ENCODE measurements at places on chromosomes 3 and 15.

- no peak for DNase-seq
These were observed 6.3 kb downstream of the FRMD5 start for GRCh38 chr15:44188795-44189194.

DNA sequence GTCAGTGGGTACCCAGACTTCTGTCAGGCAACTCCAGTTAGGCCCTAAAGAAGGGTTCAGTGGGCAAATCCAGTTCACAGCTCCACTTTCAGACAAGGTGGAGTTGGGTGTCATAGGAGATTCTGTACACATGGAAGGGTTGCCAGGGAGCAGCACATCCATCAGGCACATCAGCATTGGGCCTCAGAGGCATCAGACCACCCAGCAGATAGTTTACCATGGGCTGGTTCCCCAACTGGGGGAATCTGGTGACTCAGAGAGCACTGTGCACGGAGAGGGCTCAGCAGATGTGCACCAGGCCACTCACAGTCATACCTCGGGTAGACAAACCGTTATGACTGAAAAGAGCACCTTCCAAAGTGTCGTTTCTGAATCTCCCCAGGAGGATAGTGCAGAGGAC lies 27.2 kb downstream of the SYNM start:
- no peak for DNase-seq

DNA sequence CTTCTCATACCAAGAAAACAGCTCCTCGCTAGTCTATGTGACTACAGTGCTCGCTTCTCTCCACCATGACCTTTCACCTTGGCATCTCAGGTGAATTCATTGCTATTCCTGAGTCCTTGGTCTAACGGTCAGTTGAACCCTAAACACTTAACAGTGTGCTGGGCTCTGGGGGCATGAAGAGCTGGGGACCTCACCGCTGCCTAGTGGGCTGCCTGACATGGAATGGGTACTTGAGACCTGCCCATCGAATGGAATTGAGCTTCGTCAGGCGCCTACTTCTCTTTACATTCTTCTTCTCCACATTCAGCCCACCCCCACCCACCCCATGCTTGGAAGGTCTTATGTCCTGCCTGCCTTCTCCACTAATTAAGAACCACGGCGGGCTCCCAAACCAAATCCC lies 22.1 kb downstream of the BOC start:
- no peak for DNase-seq

GRCh38 chr3:136414476-136414875 lies 164.3 kb downstream of the PCCB start:
- no peak for DNase-seq

DNA sequence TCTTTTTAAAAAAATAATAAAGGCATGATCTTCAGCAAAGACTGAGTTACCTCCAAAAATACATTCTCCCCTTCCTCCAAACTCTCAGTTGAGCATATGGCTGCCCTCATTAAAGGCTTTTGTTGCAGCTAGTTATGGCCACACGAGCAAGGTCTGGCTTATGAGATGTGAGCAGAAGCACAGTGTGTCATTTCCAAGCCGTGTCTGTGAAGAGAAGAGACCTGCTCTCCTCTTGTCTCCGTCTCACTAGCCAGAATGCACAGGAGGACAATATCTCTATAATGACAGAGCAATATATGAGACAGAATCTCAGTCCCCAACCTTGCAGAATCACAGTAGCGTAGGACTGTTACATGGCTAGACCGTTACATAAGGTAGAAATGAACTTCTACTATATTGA lies 152.3 kb downstream of the MAGI1 start:
- DNase-seq = no peak

- DNase-seq = peak; percentile 60
These were observed 10.6 kb upstream of the LEO1 start for GRCh38 chr15:51982013-51982769.

- no peak for DNase-seq
These were observed 23.0 kb downstream of the RUVBL1 start for GRCh38 chr3:128100638-128101037.

GRCh38 chr3:89402051-89402450 lies 294.6 kb downstream of the EPHA3 start:
- no peak for DNase-seq

DNA sequence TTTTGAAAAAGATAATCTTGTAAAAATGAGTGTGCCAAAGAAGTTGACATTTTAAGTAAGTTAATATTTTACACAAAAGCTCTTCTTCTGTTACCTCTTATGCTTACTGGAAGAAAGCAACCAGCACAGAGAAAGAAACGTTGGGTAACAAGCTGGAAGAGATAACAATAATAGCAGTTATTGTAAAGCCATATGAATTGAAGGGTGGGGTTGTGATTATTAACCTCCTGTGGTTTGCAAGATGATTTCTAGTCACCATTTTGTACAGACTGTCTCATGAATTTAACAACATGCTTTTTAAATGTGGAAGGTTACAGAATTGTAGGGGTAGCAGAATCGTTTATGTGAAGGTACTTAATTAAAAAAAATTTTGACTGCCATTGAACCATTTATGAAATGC lies 9.2 kb downstream of the RAP2B start:
- DNase-seq = no peak

DNA sequence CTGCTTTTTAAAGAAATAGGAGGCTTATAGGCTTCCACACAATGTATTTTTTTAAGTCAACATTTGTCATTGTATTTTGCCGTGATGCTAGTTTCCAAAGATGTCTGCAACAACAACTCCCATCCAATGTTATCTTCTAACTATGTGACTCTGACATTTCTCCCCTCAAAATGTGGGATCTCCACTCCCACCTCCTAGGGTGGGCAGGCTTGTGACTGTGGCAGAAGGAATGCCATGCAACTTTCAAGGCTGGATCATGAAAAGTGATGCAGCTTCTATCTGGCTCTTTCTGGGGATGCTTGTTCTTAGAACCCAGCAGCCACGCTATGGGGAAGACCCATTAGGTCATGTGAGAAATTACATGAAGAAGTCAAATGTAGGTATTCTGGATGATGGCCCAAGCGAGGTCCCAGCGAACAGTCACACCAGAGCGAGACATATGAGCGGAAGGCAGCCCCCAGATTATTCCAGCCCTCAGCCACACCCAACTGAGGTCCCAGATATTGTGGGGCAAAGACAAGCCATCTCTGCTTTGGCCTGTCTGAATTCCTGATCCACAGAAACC lies 124.3 kb downstream of the BDH1 start:
- DNase-seq = no peak

DNA sequence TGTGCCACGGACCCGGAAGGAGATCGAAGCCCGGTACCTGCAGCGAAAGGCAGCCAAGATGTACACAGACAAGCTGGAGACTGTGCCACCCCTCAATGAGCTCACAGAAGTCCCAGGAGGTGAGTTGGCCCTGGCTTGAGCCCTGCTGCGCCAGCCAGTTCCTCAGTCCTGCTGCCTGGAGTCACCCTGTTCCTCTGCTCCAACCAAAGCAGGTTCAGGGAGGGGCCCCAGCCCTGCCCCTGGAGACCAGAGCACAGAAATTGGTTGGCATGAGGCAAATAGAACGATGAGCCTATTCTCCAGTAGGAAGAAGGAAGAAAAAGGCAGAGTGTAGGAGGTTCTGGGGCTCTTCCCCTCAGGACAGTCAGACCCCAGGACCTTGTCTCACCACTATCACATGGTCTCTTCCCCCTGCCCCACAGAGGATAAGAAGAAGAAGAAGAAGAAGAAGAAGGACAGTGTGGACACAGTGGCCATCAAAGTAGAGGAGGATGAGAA lies 8.0 kb downstream of the TMIE start:
- no peak for DNase-seq

DNA sequence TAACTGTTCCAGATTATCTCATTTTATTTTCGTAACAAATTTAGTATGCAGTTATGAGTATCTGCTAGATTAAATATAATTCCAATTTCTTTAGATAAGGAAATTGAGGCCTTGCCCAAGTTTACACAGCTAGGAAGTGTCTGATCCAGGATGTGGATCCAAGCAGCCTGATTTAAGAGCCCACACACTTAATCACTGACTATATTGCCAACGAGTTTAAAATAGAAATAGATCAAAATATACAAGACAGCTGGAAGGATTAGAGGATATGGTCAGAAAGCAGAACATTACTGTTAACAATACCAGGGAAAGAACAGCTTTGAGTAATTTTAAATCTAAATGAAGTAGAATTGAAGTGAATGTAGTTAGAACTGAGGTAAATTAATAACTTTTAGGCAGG lies 215.2 kb downstream of the C3orf38 start:
- DNase-seq = no peak

GRCh38 chr3:12875857-12876836 lies 34.8 kb upstream of the RPL32 start:
- DNase-seq = no peak

GRCh38 chr15:90710436-90711027 lies 6.6 kb upstream of the BLM start:
- DNase-seq = no peak

DNA sequence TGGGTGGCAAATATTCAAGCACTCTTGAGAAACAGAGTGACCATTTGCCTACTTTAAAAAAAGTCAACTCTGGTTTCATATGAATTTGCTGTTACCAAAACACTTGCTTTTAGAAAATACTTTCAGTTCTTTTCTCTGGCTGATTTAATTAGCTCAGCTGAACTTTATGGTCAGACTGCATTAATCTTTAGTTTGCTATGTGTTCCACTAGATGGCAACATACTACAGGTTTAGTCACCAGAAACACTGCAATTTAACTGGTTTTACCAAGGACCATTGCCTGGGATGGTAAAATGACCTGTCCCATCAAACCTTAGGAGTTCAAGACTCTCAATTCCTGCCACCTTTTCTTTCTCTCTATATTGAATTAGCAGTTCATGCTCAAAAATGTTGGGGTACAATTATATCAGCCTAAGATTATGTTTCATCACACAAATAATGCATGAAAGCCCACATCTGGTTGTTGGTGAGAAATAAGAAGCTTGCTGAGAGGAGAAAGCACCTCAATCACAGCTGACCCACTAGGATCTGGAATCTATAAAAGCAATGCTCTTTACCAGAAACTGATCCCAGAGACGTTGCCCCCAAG lies 14.2 kb downstream of the EIF4E3 start:
- peak; percentile 46 for DNase-seq
